ENCODE measurements at places on chromosomes 4 and X.

GRCh38 chr4:142281999-142282398 is 564.1 kb downstream of the INPP4B start:
- H3K27me3 ChIP-seq = peaks cover 9% of the 10 kb centered on the region
- no peak for DNase-seq

GRCh38 chr4:12084690-12085089 is 656.0 kb upstream of the HS3ST1 start:
- H3K4me3 ChIP-seq = no peak overlapping the region
- no peak for DNase-seq
- H3K4me1 ChIP-seq = no peaks in the 10 kb centered on the region
- no peaks in the 10 kb centered on the region for H3K36me3 ChIP-seq
- H3K27ac ChIP-seq = no peak overlapping the region

DNA sequence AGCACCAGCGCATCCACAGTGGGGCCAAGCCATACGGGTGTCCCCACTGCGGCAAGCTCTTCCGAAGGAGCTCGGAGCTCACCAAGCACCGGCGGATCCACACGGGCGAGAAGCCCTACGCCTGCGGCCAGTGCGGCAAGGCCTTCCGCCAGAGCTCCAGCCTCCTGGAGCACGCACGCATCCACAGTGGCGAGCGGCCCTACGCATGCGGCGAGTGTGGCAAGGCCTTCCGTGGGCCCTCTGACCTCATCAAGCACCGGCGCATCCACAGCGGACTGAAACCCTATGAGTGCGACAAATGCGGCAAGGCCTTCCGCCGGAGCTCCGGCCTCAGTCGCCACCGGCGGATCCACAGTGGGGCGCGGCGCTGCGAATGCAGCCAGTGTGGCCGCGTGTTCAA is 13.6 kb downstream of the ZNF275 start:
- no peak for DNase-seq
- H3K4me3 ChIP-seq = no peak overlapping the region
- no peak overlapping the region for H3K27ac ChIP-seq
- no peaks in the 10 kb centered on the region for H3K36me3 ChIP-seq
- no peaks in the 10 kb centered on the region for H3K4me1 ChIP-seq

GRCh38 chr4:16029262-16029661 is 54.6 kb downstream of the PROM1 start:
- no peaks in the 10 kb centered on the region for H3K36me3 ChIP-seq
- H3K27me3 ChIP-seq = no peaks in the 10 kb centered on the region
- no peaks in the 10 kb centered on the region for H3K4me1 ChIP-seq
- no peak overlapping the region for H3K4me3 ChIP-seq

DNA sequence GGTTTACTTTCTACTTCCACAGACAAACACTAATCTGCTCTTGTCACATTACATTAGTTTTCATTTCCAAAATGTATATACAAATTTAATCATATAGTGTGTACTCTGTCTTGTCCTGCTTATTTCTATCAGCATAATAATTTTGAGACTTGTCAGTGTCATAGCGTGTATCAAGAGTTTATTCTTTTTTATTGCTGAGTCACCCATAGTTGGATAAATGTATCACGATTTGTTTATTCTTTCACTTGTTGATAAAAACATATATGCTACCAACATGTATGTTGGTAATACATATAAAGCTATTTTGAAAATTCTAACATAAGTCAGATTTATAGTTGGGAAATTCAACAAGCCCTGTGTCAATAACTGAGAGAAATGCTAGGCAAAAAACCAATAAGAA is 261.2 kb downstream of the TRAM1L1 start:
- H3K27me3 ChIP-seq = no peaks in the 10 kb centered on the region
- no peak overlapping the region for H3K27ac ChIP-seq
- no peaks in the 10 kb centered on the region for H3K36me3 ChIP-seq
- H3K4me3 ChIP-seq = no peak overlapping the region
- no peaks in the 10 kb centered on the region for H3K4me1 ChIP-seq
- DNase-seq = no peak

DNA sequence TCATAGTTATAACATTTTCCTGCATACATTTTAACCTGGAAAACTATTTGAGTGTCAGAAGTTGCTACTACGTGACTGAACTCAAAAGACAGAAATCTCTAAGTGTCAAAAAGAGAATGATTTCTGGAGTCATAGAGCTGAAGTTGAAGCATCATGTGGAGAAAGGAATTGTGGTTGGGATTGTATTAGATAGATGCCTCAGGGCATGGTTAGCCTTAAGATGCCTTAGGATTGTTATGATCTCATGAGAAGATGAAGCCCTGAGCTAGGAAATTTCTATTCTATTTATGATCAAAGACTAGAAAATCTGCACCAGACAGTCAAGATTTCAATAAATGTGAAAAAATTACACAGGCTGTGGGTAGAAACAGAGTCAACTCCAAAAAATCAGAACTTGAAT is 20.2 kb downstream of the EPGN start:
- DNase-seq = no peak
- peaks cover 14% of the 10 kb centered on the region for H3K4me1 ChIP-seq
- no peak overlapping the region for H3K4me3 ChIP-seq
- H3K27ac ChIP-seq = no peak overlapping the region

- no peaks in the 10 kb centered on the region for H3K36me3 ChIP-seq
- no peak overlapping the region for H3K27ac ChIP-seq
- H3K27me3 ChIP-seq = no peaks in the 10 kb centered on the region
- no peak overlapping the region for H3K4me3 ChIP-seq
Measured at GRCh38 chr4:165967486-165967885, 94.4 kb downstream of the TLL1 start.

DNA sequence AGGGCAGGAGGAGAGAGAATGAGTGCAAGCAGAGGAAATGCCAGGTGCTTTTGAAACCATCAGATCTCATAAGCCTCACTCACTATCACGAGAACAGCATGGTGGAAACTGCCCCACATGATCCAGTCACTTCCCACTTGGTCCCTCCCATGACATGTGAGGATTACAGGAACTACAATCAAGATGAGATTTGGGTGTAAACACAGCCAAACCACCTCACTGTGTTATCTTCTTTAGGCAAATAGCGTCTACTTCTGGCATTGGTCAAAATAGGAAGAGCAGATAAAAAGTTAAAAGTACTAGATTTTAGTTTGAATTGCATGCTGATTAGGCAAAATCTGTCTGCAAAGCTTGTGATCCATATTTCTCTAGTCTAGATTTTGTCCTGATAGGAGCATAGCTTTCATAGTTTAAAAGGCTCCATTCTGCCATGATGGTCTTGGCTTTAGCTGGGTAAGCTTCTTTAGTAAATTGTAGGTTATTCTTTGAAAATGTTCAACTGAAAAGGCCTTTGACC is 267.5 kb downstream of the NKX6-1 start:
- H3K4me3 ChIP-seq = no peak overlapping the region
- no peak overlapping the region for H3K27ac ChIP-seq

DNA sequence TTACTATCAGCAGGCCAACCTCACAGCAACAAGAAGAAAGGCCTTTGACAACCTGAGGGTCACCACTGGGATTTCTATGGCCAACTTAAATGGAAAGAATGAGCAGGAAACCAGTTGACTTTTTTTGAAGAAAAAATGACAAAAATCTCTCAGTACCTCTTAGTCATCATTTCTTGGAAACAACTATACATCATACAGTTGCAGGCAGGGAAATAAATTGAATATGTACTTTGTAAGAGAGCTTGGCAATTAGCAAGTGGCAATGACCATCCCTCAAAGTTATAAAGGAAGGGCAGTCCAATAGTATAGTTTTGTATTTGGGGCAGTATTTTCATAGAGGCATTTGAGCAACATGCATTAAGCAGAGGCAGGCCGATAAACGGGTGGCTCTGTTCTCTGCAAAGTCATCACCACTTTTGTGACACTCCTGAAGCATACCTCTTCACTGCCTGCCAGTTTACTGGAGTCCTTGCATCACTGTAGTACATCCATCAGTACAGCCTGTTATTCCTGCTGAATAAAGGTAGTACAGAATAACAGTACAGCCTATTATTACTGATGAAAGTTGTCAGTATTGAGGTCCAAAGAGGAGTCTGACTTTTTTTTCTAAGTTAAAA is 83.3 kb upstream of the AMELX start:
- peaks cover 4% of the 10 kb centered on the region for H3K4me1 ChIP-seq
- H3K36me3 ChIP-seq = no peaks in the 10 kb centered on the region
- no peak for DNase-seq
- no peaks in the 10 kb centered on the region for H3K27me3 ChIP-seq

DNA sequence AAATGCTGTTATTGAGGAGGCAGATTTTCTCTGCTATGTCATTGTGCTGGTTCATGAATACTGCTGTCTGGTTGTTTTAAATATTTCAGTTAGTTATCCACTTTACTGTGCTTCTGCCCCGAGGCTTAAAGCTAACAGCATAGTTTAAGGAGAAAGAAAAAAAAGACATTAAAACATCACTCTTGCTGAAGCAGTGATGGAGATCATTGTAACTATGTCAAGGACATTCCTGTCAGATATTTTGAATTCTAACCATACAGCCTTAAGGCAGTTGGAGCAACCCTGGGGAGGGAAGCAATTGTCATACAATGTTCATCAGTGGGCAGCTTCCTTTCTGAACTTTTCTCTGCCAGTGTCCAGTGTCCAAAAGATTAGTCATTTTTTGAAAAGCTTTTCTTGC is 199.0 kb upstream of the DDX53 start:
- no peaks in the 10 kb centered on the region for H3K27me3 ChIP-seq
- no peak overlapping the region for H3K27ac ChIP-seq
- H3K4me3 ChIP-seq = no peak overlapping the region
- H3K36me3 ChIP-seq = no peaks in the 10 kb centered on the region
- H3K4me1 ChIP-seq = no peaks in the 10 kb centered on the region

GRCh38 chrX:136395271-136395670 is 92.5 kb upstream of the BRS3 start:
- H3K27me3 ChIP-seq = no peaks in the 10 kb centered on the region
- H3K36me3 ChIP-seq = no peaks in the 10 kb centered on the region
- no peak overlapping the region for H3K27ac ChIP-seq
- H3K4me3 ChIP-seq = no peak overlapping the region

DNA sequence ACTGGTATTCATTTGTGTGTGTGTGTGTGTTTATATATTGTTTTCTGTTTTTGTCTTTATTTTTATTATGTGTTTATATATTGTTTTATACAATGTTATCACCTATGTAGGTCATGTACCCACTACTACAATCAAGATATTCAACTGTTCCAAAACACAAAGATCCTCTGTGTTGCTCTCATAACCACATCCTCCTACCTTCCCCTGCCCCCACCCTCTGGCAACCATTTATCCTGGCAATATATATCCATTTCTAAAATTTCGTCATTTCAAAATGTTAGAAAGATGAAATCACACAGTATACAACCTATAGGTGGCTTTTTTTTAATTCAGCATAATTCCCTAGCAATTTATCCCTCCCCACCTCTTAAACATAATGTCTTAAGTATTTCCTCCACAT is 18.8 kb upstream of the RPL34 start:
- H3K4me1 ChIP-seq = no peaks in the 10 kb centered on the region
- H3K4me3 ChIP-seq = no peak overlapping the region
- H3K27ac ChIP-seq = no peak overlapping the region
- no peak for DNase-seq
- no peaks in the 10 kb centered on the region for H3K27me3 ChIP-seq
- no peaks in the 10 kb centered on the region for H3K36me3 ChIP-seq

- H3K27ac ChIP-seq = no peak overlapping the region
- DNase-seq = no peak
- no peaks in the 10 kb centered on the region for H3K27me3 ChIP-seq
- H3K4me1 ChIP-seq = no peaks in the 10 kb centered on the region
Measured at GRCh38 chrX:9871701-9872268, 85.6 kb downstream of the SHROOM2 start.

GRCh38 chr4:181770971-181771370 is 472.2 kb upstream of the TENM3 start:
- H3K27ac ChIP-seq = no peak overlapping the region
- H3K36me3 ChIP-seq = no peaks in the 10 kb centered on the region
- H3K4me1 ChIP-seq = no peaks in the 10 kb centered on the region
- H3K4me3 ChIP-seq = no peak overlapping the region

DNA sequence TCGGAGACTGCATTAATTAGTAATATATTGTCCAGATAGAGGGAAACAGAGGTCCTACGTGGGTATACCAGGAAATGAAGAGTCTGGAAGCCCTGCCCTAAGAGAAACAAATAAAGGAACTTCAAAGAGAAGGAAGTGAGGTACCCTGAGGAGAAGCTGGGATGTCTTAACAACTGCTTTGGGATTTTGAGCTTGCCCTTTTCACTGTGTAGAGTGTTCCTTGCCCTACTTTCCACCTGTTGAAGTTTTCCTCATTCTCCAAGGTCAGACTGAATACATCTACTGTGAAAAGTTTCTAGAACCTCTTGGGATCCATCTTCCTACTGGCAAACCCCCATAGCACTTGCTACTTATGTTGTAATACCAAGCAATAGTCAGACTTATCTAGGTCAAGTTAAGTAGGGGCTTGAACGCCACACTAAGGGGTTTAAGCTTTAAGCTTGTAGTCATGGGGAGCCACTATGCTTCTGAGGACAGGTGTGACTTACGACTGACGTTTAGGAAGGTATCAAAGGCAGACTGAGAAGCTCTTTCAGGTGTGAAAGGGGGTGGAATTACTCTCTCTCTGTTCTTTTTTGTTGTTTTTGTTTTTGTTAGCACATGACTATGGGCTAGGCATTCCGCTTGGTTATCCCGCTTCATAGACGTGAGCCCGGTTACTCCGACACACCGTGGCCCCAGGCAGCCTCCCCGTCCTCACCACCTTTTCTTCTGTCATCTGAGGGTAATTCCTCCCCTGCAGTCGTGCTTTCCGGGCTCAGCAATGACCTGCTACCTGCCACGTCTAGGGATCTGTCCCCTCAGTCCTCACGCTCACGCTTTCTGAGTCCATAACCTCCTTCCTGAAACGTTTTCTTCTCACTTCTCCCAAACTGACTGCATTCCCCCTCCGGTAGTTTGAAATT is 959 bp upstream of the REST start:
- H3K36me3 ChIP-seq = no peaks in the 10 kb centered on the region
- H3K4me3 ChIP-seq = peak overlapping the region; percentile 72
- no peak overlapping the region for H3K27ac ChIP-seq

DNA sequence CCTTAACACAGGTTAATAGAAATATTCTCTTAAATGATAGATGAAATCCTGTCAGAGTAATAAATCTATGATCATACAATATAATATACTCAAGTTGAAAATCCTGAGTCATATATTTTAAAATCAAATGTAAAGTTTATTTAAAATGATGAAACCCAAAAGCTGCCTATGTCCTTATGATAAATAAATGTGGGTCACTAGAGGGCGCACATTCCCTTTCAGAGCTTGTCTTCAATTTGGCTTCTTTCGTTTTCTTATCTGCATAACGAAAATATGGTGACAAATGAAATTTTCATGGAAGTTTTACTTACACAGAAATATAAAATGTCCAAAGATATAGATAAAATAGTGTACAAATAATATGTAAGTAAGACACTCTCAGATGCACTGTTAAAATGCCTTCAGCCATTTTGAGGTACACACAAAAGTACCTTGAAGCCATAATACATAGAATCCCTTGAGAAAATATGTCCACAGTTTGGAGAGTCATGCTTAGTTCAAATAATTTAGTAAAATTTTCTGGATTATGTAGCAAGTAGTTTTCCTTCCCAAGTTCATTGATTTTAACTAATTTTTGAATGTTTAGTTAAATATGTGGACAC is 680.4 kb downstream of the DMD start:
- H3K4me3 ChIP-seq = peak overlapping the region; percentile 24
- no peaks in the 10 kb centered on the region for H3K27me3 ChIP-seq
- H3K36me3 ChIP-seq = no peaks in the 10 kb centered on the region
- DNase-seq = peak; percentile 54
- H3K4me1 ChIP-seq = no peaks in the 10 kb centered on the region

Data from MM.1S (cell line).